ENCODE measurements at places on chromosomes 2 and 18.

GRCh38 chr18:31149351-31149750 lies 13.3 kb downstream of the DSC1 start:
- no peak for DNase-seq

- no peak for DNase-seq
These were observed 29.0 kb upstream of the ATOH8 start for GRCh38 chr2:85724731-85725181.

GRCh38 chr18:23837591-23837990 lies 148.3 kb downstream of the LAMA3 start:
- DNase-seq, result no peak

DNA sequence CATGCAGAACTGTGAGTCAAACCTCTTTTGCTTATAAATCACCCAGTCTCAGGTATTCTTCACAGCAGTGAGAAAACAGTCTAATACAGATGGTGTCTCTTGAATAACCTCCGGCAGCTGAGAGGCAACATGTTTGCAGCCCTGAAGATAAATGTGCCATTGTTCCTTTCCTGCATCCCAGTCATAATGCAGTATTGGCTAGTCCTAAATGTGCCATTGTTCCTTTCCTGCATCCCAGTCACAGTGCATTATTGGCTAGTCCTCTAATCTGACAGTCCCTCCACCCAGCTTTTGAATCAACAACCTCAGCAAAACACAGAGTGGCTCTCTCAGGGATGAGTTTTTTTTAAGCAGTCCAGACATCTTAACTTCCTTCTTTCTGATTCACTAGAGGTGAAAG lies 550.7 kb downstream of the RIT2 start:
- no peak for DNase-seq

- peak; percentile 9 for DNase-seq
These were observed 306.0 kb upstream of the COL3A1 start for GRCh38 chr2:188668017-188668680.

DNA sequence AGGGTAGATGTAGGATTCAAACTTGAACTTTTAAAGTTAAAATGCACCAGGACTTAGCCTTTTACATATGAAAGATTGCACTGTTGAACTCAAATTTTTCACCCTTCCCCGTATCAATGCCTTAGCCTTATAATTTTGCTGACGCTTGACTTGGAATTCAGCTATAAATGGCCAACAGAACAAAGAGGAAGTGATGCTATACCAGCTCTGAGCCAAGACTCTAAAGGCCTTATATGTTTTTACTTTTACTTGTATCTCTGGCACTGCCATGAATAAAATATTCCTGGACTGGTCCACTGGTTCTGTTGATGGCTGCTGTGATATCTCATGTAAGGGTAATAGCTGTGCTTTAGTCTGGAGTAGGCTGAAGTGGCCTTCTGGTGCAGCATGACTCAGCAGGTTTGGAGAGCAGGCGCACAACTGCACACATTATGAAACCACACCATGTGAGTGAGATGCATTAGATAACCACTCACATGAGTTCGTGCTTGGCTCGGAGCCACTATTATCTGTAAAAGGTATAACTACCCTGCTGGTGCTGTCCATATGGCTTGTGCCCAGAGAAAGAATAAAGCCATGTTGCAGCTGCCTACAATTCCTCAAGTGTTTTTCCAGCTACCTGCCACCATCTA lies 8.4 kb upstream of the IER3IP1 start:
- peak; percentile 14 for DNase-seq

DNA sequence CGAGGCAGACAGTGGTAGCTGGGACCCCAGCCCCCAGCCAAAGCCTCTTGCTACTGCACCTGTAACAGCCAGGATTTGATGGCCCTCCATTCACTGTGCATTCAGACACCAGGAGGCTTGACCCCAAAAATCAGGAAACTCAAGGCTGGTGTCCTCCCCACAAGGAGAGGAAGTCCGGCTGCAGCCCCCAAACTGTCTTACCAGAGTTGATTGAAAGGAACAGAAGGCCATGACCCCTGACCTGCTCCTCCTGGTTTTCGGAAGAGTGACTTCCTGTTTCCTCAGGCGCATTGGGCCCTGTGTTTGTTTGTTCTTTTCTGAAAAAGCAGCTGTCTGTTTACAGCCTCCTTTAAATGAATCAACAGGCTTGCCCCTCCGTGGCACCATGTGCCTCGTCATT lies 111.6 kb downstream of the RNF144A start:
- no peak for DNase-seq

DNA sequence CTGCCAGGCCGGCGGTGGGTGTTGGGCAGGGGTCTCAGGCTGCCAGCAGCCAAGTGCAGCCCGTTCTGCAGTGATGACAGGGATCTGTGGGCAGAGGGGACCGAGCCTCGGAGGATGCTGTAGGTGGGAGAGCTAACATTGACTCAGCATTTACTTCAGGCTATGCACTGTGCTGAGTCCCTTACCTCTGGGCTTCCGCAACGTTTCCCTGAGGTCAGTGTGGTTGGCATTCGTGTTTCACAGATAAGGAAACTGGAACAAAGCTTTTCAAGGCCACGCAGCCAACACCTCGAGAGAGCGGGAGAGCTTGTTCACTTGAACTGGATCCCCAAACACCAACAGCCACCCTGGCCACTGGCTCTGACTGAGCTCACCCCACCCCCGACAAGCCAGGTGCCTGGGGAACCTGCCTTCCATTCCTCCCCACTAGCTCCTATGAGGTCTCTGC lies 839 bp upstream of the GPR148 start:
- no peak for DNase-seq

DNA sequence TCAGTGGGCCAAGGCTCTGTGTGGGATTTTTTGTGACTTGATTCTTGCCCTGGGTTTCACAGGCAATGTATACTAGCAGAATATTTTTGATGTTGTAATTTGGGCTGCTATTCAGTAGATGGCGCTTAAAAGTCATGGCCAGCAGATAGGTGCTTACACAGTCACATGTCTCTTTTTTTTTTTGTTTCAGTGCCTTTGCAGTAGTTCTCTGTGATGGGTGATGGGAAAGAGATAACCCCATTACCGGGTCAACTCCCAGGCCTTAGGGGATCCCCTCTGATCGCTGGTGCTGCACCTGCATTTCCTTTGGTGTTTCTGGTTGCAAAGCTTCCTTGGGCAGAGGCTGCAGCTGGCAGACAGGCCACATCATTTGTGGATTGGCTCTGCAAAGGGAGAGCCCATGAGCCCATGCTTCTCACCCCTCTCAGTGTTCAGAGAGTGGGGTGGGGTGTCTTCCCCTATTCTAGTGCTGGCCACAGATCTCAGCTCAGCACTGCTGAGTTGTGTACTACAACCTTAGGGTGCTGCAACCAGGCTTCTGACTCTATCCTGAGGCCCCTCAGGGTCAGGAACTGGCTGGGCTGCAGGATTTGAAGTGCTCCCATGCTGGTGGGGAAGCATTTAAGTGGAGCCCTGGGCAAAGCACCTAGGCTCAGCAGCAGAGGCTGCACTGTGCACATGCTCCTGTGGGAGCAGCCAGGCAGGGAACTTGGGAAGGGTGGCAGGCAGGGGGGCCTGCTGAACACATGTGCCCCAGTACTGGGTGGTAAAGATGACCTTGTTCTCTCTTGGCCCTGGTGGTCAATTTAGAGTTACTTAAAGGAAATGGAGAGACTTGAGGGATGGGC lies 219.8 kb upstream of the SPHKAP start:
- DNase-seq, result no peak

GRCh38 chr2:180571559-180571958 lies 408.8 kb upstream of the UBE2E3 start:
- DNase-seq, result no peak

DNA sequence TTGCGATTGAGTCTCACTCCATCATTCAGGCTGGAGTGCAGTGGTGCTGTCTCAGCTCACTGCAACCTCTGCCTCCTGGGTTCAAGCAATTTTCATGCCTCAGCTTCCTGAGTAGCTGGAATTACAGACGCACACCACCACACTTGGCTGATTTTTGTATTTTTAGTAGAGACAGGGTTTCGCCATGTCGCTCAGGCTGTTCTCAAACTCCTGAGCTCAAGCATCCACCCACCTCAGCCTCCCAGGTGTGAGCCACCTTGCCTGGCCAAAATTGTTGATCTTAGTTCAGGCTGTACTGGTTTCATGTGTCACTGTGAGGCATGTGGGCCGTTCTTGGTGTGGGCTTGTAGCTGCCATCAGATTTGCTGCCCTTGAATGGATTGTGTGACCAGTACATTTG lies 18.1 kb downstream of the CD8A start:
- DNase-seq, result no peak

DNA sequence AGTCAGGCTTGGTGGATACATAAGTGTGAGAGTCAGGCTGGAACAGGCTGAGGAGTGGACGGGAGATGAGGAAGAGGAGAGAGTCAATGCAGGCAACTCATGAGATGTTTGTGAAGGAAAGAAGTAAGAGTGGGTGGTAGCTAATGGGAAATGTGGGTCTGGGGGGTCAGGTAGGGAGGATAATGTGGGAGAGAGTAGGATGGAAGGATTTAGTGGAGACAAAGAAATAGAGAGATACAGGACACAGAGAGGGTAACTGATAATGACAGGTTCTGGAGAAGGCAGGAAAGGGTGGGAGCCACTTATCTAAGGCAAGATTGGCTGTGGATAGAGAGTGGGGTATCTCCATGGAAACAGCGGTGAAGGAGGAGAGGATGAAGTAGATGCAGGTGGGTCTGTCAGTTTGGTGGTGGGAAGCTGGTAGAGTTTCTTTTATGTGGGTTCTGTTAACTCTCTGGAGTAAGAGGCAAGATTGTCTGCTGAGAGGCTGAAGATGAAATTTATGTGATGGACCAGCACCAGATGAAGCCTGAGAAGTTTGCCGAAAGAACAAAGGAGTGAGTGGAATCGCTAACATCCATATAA lies 190.6 kb upstream of the SPRED2 start:
- no peak for DNase-seq

- no peak for DNase-seq
These were observed 1179.0 kb upstream of the ACVR2A start for GRCh38 chr2:146665800-146666199.

DNA sequence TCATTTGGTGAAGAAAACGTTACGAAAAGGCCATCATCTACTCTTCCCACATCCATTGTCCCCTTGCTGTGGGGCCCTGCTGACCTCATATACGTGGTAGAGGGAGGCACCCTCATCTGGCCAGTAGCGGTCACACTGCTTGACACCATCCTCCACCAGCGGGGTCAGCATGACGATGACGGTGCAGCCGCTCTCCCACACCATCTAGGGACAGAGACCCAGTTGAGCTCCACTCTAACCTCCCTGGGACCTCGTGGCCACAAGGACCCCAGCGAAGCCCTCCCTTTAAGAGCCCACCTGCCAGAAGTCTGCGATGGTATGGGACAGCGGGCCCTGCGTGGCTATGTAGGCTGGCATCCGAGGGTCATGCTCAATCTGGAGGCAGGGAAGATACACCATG lies 13.1 kb downstream of the PTPRN start:
- DNase-seq, result no peak

- DNase-seq, result no peak
These were observed 65.5 kb upstream of the ATG16L1 start for GRCh38 chr2:233185963-233186362.

- DNase-seq, result no peak
These were observed 46.0 kb upstream of the STON1 start for GRCh38 chr2:48483916-48484315.

DNA sequence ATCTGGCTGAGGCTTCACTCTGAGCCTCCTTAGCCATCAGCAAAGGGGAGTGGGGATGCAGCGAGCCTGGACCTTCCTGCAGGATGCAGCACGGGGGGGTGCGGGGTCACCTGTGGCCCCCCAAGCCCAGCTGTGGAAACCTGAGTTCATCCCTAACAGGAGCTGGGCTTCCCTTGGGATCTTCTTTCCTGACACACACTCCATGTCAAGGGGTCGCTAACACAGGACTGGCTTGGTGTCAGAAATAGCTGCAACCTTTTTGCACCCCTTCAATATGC lies 174.7 kb downstream of the RTP5 start:
- no peak for DNase-seq

DNA sequence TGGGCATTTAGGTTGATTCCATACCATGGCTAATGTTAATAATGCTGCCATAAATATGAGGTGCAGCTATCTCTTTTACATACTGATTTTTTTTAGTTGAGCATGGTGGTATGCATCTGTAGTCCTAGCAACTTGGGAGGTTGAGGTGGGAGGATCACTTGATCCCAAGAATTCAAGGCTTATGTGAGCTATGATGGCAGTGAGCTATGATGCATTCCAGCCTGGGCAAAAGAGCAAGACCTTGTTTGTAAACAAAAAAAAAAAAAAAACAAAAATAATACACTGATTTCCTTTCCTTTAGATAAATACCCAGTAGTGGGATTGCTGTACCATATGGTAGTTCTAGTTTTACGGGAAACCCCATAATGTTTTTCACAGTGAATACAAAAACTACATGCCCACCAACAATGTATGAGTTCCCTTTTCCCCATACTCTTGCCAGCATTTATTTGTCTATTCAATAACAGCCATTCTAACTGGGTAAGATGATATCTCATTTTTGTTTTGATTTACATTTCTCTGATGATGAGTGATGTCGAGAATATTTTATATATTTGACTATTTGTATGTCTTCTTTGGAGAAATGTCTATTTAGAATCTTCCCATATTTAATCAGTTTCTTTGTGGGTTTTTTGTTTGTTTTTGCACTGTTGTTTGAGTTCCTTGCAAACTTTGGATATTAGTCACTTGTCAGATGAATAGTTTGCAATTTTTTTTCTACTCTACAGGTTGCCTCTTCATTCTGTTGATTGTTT lies 281.0 kb upstream of the KYNU start:
- no peak for DNase-seq

- DNase-seq, result peak; percentile 17
These were observed 315.1 kb upstream of the KLHL29 start for GRCh38 chr2:23069923-23070322.

DNA sequence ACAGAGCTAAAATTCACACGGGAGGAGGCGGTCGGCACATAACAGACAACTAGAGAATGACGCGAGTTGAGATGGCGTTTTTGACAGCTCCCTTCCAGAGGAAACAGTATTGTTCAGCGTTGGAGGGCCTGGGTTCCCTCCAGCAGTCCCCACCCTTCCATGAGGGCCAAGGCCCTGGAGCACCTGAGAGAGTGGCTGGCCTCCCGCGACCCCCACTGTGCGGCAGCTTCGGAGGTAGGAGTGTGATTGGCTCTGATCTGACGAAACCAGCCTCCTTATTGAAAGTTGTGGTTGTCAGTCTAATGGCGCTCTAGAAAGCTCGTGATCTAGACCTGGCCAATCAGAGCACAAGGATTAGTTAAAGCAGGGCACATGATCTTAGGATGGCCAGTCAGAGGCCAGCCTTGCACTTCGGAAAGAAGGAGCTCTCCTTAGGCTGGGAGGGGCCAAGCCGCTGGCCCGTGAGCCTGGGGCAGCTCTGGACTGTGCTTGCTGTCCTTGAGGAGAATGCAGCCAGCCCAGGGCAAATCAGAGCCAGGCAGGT lies 104.5 kb upstream of the CELF4 start:
- DNase-seq, result no peak

- DNase-seq, result no peak
These were observed 67.4 kb downstream of the KLHL29 start for GRCh38 chr2:23452372-23452771.

- no peak for DNase-seq
These were observed 690 bp downstream of the SDC1 start for GRCh38 chr2:20224164-20224715.

- no peak for DNase-seq
These were observed 309.2 kb downstream of the NR4A2 start for GRCh38 chr2:156023229-156023869.

All from brain (organoid and tissue), 16 donors.